IMR-90 (cell line): ENCODE measurements at places on chromosomes 4 and X.
A peak's percentile ranks its signal among the peaks of the same experiment; 100 is the strongest.

DNA sequence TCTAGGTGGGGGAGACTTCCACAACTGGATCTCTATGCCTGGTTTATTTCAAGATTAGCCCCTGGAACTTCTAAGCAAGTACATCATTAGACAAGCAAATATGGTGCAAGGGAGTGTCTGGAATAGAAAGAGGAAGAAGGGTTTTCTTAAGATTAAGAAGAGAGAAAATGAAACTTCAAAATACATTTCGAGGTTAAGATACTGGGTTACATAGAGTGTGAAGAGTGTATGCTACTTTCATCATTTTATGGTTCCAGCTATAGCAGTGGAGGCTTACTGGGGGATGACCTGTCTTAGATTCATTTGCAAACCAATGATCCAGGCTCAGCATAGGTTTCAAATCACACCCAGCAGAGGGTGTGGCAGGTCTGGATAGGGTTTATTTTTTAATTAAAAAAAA is 144.4 kb upstream of the GATB start:
- H3K27ac ChIP-seq, result no peak overlapping the region
- no peaks in the 10 kb centered on the region for H3K36me3 ChIP-seq
- H3K4me3 ChIP-seq, result no peak overlapping the region
- no peaks in the 10 kb centered on the region for H3K4me1 ChIP-seq

GRCh38 chr4:144687466-144687865 is 41.5 kb downstream of the HHIP start:
- no peaks in the 10 kb centered on the region for H3K36me3 ChIP-seq
- H3K27me3 ChIP-seq, result no peaks in the 10 kb centered on the region
- H3K4me1 ChIP-seq, result no peaks in the 10 kb centered on the region; the same call in 1 of the 2 replicates
- H3K27ac ChIP-seq, result no peak overlapping the region
- DNase-seq, result no peak

GRCh38 chrX:38206036-38206435 is 14.6 kb downstream of the SRPX start:
- no peak overlapping the region for H3K27ac ChIP-seq
- no peaks in the 10 kb centered on the region for H3K4me1 ChIP-seq
- H3K4me3 ChIP-seq, result no peak overlapping the region
- peaks cover 6% of the 10 kb centered on the region; the same call in 1 of the 2 replicates for H3K27me3 ChIP-seq

DNA sequence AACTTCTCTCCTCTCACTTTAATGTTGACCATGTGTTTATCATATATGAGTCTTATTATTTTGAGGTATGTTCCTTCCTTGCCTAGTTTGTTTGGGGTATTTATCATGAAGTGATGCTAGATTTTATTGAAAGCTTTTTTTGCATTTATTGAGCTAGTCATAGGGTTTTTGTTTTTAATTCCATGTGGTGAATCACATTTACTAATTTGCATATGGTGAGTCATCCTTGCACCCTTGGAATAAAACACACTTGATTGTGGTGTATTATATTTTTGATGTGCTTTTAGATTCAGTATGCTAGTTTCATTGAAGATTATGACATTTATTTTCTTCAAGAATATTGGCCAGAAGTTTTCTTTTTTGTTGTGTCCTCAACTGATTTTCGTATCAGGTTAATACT is 464.6 kb downstream of the PCDH18 start:
- H3K27me3 ChIP-seq, result no peaks in the 10 kb centered on the region
- H3K36me3 ChIP-seq, result no peaks in the 10 kb centered on the region

GRCh38 chr4:170853422-170854021 is 763.8 kb upstream of the AADAT start:
- H3K27ac ChIP-seq, result no peak overlapping the region
- H3K36me3 ChIP-seq, result no peaks in the 10 kb centered on the region

GRCh38 chr4:57231781-57232180 is 121.6 kb upstream of the IGFBP7 start:
- H3K4me3 ChIP-seq, result no peak overlapping the region
- H3K36me3 ChIP-seq, result no peaks in the 10 kb centered on the region
- H3K27ac ChIP-seq, result no peak overlapping the region
- no peaks in the 10 kb centered on the region for H3K4me1 ChIP-seq

- no peak overlapping the region for H3K27ac ChIP-seq
- DNase-seq, result no peak
- H3K27me3 ChIP-seq, result no peaks in the 10 kb centered on the region; the same call in 1 of the 2 replicates
- H3K4me3 ChIP-seq, result no peak overlapping the region
- H3K36me3 ChIP-seq, result no peaks in the 10 kb centered on the region
Measured at GRCh38 chr4:85510632-85510984, 35.7 kb downstream of the ARHGAP24 start.

- H3K27ac ChIP-seq, result no peak overlapping the region
- H3K27me3 ChIP-seq, result peaks cover 70% of the 10 kb centered on the region
- H3K4me3 ChIP-seq, result no peak overlapping the region
- H3K4me1 ChIP-seq, result no peaks in the 10 kb centered on the region
Measured at GRCh38 chr4:8045909-8046308, 106.2 kb upstream of the AFAP1 start.

DNA sequence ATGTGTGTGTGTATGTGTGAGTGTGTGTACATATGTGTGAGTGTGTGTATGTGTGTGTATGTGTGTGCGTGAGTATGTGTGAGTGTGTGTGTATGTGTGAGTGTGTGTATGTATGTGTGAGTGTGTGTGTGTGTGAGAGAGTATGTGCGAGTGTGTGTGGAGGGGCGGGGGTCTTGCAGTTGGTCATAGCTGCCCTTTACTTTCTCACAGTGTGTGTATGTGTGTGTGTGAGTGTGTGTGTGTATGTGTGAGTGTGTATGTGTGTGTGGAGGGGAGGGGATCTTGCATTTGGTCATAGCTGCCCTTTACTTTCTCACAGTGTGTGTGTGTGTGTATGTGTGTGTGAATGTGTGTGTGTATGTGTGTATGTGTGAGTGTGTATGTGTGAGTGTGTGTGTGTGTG is 74.8 kb upstream of the ENPP6 start:
- DNase-seq, result no peak
- no peaks in the 10 kb centered on the region for H3K36me3 ChIP-seq
- no peaks in the 10 kb centered on the region for H3K27me3 ChIP-seq

- peaks cover under 1% of the 10 kb centered on the region; the same call in 1 of the 2 replicates for H3K27me3 ChIP-seq
- no peak overlapping the region for H3K27ac ChIP-seq
- no peaks in the 10 kb centered on the region for H3K4me1 ChIP-seq
- no peak for DNase-seq
- H3K4me3 ChIP-seq, result no peak overlapping the region
Measured at GRCh38 chr4:6241062-6241845, 28.4 kb upstream of the WFS1 start.

DNA sequence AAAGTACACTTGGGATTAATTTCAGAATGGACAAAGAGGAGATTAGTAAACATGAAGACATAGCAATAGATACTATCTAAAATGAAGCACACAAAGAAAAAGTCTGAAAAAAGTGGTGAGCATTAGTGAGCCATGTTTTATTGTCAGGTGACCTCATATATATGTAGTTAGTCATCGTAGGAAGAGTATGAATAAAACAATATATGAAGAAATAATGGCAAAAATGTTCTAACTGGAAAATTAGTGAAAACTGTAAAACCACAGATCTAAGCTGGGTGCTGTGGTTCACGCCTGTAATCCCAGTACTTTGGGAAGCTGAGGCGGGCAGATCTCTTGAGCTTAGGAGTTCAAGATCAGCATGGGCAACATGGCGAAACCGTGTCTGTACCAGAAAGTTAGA is 67.9 kb downstream of the RBPJ start:
- peaks cover 22% of the 10 kb centered on the region for H3K36me3 ChIP-seq
- peak; percentile 13 for DNase-seq
- H3K27ac ChIP-seq, result no peak overlapping the region
- no peak overlapping the region for H3K4me3 ChIP-seq
- peaks cover 4% of the 10 kb centered on the region for H3K4me1 ChIP-seq
- H3K27me3 ChIP-seq, result no peaks in the 10 kb centered on the region

- no peak for DNase-seq
- H3K4me3 ChIP-seq, result no peak overlapping the region
- H3K36me3 ChIP-seq, result no peaks in the 10 kb centered on the region
- H3K27ac ChIP-seq, result no peak overlapping the region
- no peaks in the 10 kb centered on the region for H3K27me3 ChIP-seq
Measured at GRCh38 chr4:85867271-85867670, 392.3 kb downstream of the ARHGAP24 start.

- no peaks in the 10 kb centered on the region for H3K4me1 ChIP-seq
- no peaks in the 10 kb centered on the region for H3K36me3 ChIP-seq
- no peak overlapping the region for H3K27ac ChIP-seq
- no peaks in the 10 kb centered on the region for H3K27me3 ChIP-seq
- no peak for DNase-seq
Measured at GRCh38 chrX:25287521-25287920, 271.8 kb upstream of the ARX start.

- H3K4me3 ChIP-seq, result no peak overlapping the region
- no peaks in the 10 kb centered on the region for H3K36me3 ChIP-seq
- no peaks in the 10 kb centered on the region for H3K4me1 ChIP-seq
- no peaks in the 10 kb centered on the region for H3K27me3 ChIP-seq
Measured at GRCh38 chrX:25043192-25043591, 27.4 kb upstream of the ARX start.
